ENCODE measurements at places on chromosomes 2 and 18.

GRCh38 chr18:7207366-7207915, 23.4 kb upstream of the LRRC30 start:
- DNase-seq: no peak

DNA sequence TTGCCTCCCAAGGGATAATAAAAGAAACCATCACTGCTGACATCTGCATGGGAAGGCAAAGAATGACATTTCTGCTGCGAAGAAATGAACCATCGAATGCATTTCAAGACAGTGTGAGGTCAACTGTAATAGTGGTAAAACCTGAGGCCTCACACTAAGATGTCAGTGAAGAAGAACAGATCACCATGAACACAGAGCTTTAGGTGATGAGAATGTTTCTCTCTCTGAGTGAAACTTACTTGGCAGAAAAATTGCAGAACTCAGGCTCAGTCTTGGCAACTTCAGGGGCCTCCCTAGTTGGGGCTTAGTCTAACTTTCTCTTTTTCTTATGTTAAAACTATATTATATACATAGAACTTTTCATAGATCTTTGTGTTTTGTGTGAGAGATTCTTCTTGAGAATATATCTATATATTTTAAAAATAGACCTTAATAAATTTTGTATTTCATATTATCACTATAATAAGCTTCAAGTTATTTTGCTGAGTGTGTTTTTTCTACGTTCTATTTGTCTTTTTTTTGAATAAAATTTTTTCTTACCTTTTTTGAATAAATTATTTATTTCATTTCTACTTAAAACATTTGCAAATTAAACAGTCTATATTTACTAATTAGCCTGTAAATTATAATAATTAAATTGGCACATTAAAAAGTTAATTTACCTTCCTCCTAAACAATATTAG, 427.5 kb upstream of the TRIB2 start:
- no peak for DNase-seq

DNA sequence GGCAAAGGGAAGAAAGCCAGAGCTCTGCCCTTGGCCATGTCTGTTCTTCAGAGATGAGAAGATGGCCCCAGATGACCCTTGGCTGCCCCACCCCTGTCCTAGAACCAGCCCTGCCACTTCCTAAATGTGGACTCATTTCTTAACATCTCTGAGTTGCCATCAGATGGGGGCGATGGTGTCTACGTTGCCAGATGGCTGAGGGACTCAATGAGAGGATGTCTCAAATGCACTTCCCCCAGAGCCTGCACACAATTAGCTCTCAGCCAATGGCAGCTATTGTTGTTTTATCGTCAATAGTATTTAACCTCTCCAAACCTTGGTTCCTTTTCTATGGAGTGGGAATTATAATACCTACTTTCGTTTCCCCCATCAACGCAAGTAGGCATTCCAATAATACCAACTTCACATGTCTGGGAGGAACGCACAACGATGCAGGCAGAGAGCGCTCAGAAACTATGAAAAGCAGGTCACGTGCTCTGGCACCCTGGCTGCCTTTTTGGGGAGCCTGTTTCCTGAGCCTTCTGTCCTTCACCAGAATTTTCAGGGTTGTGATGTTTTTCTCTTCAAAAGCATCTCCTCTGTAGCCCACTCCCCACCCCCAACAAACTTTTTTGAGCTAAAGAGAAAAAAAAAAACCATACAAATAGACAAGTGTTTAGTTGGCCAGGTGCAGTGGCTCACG, 100.3 kb downstream of the MCFD2 start:
- DNase-seq: no peak

DNA sequence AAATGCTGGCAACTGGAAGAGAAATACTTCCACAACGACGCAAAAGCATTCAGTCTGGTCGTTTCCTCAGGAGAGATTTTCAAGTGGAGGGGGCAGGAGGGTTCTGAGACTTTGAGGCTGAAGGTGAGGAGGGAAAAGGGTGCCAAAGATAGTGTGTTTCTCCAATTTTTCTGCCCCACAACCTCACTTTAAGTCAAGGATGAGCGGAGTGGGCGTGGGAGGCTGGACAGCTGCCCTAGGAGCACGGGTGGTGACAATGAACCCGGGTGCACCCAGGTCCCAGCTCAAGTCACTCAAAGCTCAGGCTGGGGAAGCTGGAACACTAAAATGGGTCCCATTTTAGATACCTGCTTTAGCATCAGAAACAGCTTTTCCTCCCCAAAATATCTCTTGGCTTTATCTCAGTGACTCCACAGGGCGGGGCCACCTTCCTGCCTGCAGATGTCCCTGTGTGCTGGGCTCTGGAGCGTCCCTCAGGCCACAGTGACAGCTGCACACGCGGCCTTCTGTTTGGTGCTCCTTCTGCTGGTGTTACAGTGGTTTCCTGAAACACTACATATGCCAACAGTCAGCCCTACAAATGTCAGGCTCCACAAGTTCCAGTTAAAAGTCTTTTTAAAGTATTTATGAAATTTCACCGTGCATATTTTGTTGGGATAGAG, 1.4 kb upstream of the MBP start:
- DNase-seq: peak; percentile 31

DNA sequence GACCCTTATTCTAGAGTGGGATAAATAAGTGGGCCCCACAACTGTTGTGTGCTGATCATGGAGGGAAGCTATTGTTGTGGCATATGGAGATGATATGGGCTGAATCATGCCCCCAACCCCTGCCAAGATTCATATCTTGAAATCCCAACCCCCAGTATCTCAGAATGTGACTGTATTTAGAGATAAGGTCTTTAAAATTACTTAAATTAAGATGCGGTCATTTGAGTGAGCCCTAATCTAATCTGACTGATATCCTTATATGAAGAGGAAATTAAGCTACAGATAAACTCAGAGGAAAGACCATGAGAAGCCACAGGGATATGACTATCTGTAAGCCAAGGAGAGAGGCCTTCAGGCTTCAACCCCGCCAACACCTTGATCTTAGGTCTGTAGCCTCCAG, 188.3 kb upstream of the RND3 start:
- DNase-seq: no peak

GRCh38 chr2:20563251-20563650, 87.6 kb downstream of the HS1BP3 start:
- no peak for DNase-seq

DNA sequence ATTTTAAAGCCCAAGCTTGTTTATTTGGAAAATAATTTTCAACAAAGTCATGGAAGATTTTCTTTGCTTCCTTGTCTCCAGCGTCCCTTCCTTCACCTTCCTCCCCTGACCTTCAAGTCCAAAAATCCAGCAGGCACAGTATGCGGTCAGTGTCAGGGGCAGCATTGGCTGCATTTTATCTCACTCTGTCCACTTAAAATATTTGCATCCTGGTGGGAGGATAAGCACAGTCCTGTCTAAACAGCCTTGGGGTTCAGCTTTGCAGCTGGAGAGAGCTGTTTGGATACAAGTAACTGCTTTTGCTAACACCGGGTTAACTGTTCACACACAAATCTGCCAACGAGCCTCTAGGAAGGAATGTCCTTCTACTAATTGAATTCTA, 318.1 kb downstream of the PDE11A start:
- no peak for DNase-seq

- no peak for DNase-seq
Measured at GRCh38 chr2:229578052-229578846, 136.1 kb downstream of the DNER start.

GRCh38 chr18:72768681-72769229, 99.0 kb downstream of the NETO1 start:
- DNase-seq: no peak

DNA sequence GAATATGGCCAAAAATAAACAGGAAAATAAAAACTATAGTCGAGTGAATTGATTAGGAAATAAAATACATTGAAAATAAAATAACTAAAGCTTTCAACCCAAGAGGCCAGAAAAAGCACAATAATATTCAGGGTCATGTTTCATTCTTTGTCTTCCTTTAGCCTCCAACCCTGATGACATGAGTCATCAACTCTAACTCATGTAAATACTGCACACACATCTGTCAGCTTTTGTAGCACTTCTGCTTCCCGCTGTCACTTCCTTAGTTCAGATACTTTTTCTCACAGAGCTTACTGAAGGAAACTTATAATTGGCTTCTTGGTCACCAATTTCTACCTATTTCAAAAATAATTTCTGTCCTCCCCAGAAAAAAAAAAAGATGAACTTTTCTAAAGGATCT, 112.8 kb downstream of the UPP2 start:
- DNase-seq: no peak

- no peak for DNase-seq
Measured at GRCh38 chr2:105777506-105778055, 32.9 kb downstream of the NCK2 start.

DNA sequence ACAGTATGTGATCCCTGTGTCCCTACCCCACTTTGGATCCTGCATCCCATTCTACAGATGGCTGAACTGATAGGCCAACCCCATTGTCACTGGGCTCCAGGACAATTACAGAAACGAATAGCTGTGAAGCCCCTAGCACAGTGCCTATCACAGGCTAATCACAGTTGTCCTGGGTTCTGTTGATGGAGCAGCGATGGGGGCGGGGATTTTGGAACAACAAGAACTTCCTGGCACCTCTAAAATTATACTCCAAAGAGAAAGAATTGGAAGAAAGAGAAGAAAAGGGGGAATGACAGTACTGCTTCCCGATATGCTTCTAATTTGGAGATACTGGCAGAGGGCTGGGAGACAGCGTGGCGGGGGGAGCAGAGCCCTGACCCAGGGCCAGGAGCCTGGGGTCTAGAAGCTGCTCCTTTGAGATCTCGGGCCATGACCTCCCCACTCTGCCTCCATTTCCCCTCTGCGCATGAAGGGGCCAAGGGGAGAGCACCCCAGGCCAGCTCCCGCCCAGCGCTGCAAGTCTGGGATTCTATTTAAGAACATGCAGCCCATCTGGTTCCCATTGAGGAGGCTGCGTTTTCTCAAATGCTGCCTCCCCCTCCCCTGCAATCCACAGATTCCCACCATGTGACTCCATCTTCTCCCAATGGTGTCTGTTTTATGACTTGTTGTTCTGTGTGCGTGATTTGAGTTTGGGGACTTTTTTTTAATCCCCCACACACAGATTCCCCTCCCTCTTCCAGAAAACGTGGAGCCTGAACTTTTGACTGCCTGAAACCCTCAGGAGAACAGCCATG, 202.7 kb downstream of the CYP26B1 start:
- no peak for DNase-seq

DNA sequence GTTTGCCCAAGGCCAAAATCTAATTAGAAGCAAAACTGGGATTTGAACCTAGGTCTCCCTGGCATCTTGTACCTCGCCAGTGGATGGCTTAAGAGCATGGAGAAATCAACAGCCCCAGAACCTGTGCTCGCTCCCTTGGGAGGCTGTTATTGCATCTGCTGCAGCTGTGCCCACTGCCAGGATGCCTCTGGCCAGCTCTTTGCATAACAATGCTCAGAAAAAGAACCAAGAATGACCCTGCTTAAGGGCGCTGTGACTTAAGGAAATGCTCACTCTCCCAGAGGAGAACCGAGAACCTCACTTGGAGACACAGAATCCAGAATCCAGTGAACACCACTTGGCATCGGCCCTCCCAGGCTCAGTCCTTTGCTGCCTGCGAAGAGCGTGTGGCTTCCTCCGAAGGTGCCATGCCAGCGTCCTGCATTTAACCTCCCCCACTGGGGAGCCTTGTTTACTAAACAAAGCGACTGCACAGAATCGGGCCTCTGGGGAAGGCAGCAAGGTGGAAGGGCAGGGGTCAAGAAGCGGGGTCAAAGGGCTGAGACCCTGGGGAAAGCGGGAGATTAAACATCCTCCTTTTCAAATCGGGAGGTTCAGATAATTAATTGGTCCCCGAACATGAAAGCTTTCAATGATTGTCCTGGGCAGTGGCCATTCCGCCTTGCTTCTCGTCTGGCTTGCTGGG, 71.0 kb upstream of the BOD1L2 start:
- DNase-seq: no peak

GRCh38 chr2:122651236-122651635, 895.8 kb downstream of the TSN start:
- no peak for DNase-seq

GRCh38 chr2:227198866-227199265, 34.4 kb downstream of the COL4A3 start:
- DNase-seq: no peak

- no peak for DNase-seq
Measured at GRCh38 chr2:189585226-189585756, 4.7 kb upstream of the SLC40A1 start.

GRCh38 chr2:1010415-1010930, 59.8 kb downstream of the SNTG2 start:
- DNase-seq: no peak

DNA sequence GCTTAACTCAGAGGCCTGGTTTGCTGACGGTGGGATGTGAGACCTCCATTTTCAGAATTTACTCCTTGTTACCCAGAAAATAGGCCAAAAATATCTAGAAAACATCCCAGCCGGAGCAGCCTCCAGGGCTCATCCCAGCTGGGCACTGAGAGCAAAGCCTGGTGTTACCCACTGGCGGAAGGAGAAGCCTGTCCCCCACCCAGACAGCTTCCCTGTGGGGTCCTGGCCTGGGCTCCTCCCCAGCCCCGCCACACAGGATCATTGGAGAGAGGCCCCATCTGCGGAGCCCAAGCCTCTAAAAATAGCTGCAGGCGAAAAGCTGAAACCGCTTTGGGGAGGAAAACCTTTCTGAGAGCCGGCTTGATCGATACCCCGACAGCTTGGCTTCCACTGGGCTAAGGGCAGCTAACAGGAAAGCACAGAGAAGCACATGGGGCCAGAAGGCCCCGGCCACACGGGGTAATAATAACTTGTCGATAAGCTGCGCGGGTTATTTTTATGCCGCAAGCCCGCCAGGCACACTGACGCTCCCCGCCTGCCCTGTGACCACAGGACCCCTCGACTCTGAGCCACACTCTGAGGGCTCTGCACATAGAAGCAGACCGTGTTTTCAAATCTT, 26.9 kb upstream of the FAHD2A start:
- DNase-seq: no peak

DNA sequence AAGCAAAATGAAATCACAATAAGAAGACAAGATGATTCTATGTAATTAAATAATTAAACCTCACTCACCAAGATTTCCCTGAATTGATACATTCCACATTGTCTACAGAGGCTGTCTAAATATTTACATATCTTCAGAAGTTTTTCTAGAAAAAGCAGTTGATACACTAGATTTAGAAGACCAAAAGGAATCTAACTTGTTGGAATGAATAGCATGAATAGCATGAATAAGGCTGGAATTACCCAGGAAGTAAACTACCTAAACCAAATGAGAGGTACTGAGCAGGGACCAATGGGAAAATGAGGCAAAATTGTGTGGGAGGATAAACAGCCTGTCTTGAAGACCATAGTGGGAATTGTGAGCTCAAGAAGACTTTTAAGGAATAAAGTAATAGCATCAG, 479.7 kb downstream of the TXNL1 start:
- DNase-seq: no peak

DNA sequence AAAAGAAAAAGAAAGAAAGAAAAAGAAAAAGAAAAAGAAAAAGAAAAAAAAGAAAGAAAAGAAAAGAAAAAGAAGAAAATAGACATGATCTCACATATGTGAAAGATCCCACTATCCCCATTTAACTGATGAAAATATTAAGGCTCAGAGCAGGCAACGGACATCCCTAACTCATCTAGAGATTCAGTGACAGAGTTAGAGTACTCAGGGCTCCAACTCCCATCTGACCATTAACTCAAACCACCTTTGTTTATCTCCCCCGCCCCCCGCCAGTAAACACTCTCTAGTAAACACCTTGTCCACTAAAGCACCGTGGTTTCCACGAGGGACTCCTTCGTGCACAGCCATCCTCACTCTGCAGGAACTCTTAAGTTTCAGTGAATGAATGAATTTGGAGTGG, 142.9 kb downstream of the TGIF1 start:
- no peak for DNase-seq

Data from AG08395 (cell line).